Gastroesophageal sphincter (tissue), 4 donors: ENCODE measurements at places on chromosomes 5 and 9.

GRCh38 chr5:118043531-118043930, 944.8 kb downstream of the DTWD2 start:
- H3K4me1 ChIP-seq = no peaks in the 10 kb centered on the region
- H3K4me3 ChIP-seq = no peak overlapping the region

DNA sequence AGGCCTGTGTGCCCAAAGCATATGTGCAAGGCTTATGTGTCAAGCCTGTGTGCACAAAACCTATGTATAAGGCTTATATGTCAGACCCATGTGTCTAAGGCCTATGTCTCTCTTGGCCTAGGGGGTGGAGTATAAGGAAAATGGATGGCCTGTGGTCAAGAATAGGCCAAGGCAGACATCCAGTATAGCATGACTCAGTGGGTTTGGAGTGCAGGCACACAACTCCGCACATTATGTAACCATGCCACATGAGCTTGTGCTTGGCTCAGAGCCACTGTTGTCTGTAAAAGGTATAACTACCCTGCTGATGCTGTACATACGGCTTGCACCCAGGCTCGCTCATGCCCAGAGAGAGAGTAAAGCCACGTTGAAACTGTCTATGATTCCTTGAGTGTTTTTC, 626.4 kb upstream of the NUDT12 start:
- no peak for ATAC-seq
- no peaks in the 10 kb centered on the region for H3K27me3 ChIP-seq
- H3K4me3 ChIP-seq = no peak overlapping the region
- no peaks in the 10 kb centered on the region for H3K4me1 ChIP-seq
- no peak overlapping the region for H3K27ac ChIP-seq

- H3K27ac ChIP-seq = peak overlapping the region; percentile 12
- H3K27me3 ChIP-seq = no peaks in the 10 kb centered on the region
- peak overlapping the region; percentile 45 for H3K4me3 ChIP-seq
- H3K4me1 ChIP-seq = peaks cover 4% of the 10 kb centered on the region
Measured at GRCh38 chr5:43193894-43194265, 1.9 kb downstream of the NIM1K start.

GRCh38 chr9:14107977-14108376, 206.0 kb downstream of the NFIB start:
- no peak for ATAC-seq
- no peaks in the 10 kb centered on the region for H3K27me3 ChIP-seq
- no peak overlapping the region for H3K27ac ChIP-seq
- H3K36me3 ChIP-seq = no peaks in the 10 kb centered on the region

DNA sequence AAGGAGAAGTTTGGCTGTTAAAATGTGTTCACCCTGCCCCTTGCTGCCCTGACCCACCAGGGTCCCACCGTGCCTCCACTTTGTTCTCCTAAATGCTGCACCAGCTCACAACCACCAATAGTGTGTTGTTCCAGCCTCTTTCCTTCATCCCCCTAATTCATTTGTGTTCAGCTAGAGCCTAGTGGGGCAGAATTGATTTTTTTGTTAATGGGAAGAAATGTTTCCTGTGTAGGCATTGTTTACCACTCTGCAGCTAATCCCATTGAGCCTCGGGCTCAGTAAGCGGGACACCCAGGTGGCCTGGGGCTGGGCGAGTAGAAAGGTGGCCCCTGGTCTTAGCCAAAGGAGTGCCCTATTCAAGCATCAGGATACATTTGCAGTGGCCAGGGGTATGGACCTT, 127.6 kb downstream of the MVB12B start:
- no peak overlapping the region for H3K27ac ChIP-seq
- ATAC-seq = no peak
- H3K36me3 ChIP-seq = no peaks in the 10 kb centered on the region
- H3K4me1 ChIP-seq = no peaks in the 10 kb centered on the region
- no peak overlapping the region for H3K4me3 ChIP-seq

DNA sequence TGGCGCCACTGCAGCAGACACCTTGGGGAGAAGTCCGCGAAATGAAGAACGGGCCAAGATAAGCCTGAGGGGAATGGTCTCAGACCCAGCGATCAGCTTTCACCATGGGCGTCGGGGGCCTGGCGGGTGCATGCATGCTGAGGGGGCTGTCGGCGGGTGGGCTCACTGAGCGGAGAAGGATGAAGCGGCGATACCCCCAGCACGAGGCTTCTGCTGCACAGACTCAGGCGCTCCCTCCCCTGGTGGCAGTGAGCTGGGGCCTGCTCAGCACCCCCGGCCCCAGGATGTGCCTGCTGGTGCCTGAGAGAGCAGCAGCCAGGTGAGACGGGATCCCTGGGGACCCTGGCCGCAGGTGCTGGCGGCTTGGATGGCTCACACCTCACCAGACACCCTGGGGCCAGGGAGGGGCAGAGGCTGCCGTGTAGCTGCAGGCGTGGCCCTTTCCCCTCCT, 31.2 kb downstream of the CEP72 start:
- ATAC-seq = no peak
- H3K27ac ChIP-seq = no peak overlapping the region
- H3K4me3 ChIP-seq = no peak overlapping the region
- no peaks in the 10 kb centered on the region for H3K27me3 ChIP-seq
- no peaks in the 10 kb centered on the region for H3K4me1 ChIP-seq
